ENCODE measurements at places on chromosomes 5 and 9.

DNA sequence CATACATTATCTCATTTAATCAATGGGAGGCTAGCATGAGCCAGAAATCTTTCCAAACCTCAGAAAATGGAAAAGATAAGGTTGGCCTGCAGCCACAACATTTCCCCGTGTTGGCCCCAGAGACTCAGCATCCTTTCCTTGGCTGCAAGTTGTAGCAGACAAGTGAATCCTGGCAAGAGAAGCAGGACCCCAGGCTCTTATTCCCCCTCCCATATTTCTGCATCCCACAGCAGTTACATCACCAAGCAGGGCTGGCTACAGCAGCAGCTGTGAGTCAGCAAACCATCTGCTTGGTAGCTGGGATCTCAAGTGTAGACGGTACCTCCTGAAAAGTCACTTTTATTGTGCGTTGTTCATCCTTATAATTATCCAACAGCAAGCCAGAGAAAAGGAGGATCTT lies 212.4 kb downstream of the GNA14 start:
- no peak for DNase-seq

DNA sequence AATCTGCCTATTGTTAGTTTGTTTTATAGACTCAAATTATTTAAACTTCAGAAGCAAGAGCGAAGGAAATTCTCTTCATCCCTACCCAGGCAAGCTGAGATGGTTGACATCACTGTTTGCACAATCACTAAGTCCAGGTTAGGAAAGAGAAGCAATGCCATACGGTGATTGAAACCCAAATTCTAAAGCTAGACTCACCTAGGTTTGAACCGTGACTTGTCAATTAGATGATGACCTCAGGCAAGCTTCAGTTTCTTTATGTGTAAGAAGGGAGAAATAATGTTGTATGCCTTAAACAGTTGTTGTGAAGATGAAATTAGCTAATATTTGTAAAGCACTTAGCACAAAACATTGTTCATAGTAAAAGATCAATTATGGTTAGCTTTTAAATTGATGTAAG lies 96.5 kb upstream of the ANKRD55 start:
- DNase-seq: no peak

DNA sequence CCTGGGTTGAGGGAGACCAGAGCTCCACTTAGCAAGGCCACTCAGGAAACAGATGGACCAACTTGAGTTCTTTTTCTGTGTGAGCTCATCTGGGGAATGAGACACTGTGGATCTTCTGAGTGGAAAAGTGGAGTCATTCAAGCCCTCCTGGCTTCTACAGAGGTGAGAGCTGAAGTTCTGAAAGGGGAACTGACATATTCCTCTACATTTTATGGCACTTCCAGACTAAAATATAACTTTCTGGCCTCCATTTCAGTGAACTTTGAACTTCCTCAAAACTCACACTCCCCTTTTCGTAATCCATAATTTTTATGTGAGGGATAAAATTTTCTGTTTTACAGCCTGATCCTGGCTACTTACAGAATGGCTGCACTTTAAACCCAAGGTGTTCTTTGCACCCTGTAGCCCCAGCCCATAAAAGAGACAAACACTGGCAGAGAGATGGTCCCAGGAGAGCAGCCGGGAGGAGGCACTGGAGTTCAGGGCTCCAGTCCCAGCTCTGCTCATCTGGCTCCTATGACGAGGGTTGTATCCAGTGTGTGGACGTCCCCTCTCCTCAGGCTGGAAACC lies 10.8 kb downstream of the SPAAR start:
- no peak for DNase-seq

DNA sequence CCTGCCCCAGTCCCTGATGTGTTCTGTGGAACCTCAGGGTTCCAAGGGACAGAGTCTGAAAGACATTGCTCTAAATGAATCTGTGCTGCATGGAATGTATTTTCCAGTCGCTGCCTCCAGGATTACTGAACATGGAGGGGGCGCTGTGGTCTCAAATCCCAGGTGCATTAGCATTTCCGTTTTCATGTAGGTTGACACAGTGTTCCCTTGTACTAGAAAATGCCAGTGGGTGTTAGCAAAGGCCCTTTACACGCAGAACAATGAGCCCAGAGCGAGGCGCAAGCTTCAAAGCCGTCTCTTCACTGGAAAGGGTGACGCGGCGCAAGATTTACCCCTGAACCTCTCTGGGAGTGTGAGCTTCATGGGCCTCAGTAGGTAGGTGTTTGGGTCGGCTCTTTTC lies 308.3 kb downstream of the SLIT3 start:
- DNase-seq: no peak

DNA sequence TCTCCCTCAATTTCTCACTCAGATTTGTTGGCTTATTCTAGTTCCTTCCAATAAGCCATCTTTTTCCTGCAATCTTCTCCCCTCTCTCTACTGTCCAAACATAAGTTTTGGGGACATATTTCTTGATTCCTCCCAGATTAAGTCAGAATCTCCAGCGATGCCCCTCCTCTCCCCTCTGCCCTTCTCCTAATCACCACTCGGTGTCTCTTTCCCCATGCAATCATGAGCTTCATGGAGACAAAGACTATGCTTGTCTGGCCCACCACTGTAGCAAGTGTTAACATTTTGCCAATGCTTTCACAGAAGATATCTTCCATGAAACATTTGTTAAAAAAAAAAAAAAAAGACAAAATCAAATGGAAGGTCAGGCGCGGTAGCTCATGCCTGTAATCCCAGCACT lies 42.4 kb downstream of the PDE6A start:
- DNase-seq: no peak

GRCh38 chr5:125411071-125411743 lies 664.8 kb upstream of the ZNF608 start:
- no peak for DNase-seq

GRCh38 chr9:123250504-123250903 lies 17.9 kb downstream of the STRBP start:
- no peak for DNase-seq

DNA sequence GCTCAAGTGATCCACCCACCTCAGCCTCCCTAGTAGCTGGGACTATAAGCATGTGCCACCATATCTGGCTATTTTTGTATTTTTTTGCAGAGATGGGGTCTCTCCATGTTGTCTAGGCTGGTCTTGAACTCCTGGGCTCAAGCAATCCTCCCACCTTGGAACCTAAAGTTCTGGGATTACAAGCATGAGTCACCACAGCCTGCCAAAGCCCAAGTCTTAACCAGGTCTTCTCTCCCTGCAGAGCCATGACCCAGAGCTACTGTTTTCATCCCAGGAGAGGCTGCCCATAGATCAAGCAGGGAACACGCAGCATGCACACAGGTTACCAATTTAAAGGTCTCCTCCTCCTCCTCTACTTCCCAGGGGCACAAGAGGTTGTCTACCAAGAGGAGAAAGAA lies 29.7 kb downstream of the PCDHGC5 start:
- no peak for DNase-seq

Data from effector CD8-positive, alpha-beta T cell (primary cell).